ENCODE measurements at places on chromosomes 3 and 15. TPM values are rescaled to one million over a fixed set of nuclear protein-coding genes. Genes with fewer than 3 reads are reported as not detected.

GRCh38 chr3:176951144-176951543, 246.1 kb downstream of the TBL1XR1 start:
- H3K4me1 ChIP-seq = no peaks in the 10 kb centered on the region
- H3K27ac ChIP-seq = no peak overlapping the region
- DNase-seq = no peak

DNA sequence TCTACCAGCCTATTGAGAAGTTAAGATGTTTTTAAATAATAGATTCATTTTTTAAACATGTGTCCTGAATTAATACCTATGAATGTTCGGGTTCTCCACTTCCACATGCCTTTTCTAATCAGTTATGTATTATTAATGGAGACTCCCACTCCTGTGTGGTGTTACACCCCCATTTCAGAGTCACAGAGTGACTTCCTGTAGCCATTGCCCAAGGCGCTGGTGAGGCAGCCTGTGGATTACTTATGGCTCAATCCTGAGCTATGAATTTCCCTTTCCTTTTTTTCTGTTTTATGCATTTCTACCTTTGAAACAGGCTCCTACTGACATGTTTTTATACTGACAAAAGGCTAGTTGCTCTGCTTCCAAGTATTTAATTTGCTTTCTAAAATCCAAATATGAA, 162.3 kb downstream of the GABRG3 start:
- no peak overlapping the region for H3K4me3 ChIP-seq
- no peaks in the 10 kb centered on the region for H3K27me3 ChIP-seq
- H3K4me1 ChIP-seq = no peaks in the 10 kb centered on the region
- H3K36me3 ChIP-seq = no peaks in the 10 kb centered on the region

DNA sequence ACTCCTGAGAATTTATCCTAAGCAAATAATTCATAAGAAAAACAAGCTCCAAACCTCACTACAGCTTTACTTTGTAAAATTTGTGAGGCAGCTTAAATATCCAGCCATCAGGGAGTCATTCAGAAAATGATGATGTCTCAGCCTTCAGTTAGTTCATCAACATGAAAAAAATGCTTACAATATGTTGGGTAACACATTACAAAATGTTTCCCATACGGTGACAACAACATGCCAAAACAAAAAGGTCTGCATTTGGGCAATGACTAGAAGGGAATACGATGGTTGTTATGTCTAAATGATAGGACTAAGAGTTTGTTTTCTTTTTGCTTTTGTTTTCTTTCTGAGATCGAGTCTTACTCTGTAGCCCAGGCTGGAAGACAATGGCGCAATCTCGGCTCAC, 47.0 kb upstream of the CFAP161 start:
- H3K4me3 ChIP-seq = no peak overlapping the region
- no peak for DNase-seq
- peaks cover 10% of the 10 kb centered on the region for H3K27me3 ChIP-seq
- no peaks in the 10 kb centered on the region for H3K36me3 ChIP-seq
- H3K27ac ChIP-seq = no peak overlapping the region
- peaks cover 3% of the 10 kb centered on the region for H3K4me1 ChIP-seq

DNA sequence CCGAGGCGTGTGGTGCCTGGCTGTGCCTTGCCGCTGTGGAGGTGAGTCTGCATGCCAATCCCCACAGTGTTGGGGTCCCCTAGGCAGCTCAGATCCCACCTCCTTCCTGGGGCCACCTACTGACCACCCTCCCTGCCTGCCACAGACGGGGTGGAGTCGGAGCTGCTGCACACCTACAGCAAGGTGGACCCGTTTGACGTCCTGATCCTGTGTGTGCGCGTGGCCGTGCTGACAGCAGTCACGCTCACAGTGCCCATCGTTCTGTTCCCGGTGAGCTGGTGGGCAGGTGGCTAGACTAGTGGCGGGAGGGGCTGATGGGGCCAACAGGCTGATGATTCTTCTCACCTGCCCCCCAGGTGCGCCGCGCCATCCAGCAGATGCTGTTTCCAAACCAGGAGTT, 13.4 kb downstream of the SLC38A3 start:
- no peak for DNase-seq
- H3K4me3 ChIP-seq = no peak overlapping the region
- H3K27me3 ChIP-seq = no peaks in the 10 kb centered on the region
- H3K4me1 ChIP-seq = no peaks in the 10 kb centered on the region
- H3K36me3 ChIP-seq = no peaks in the 10 kb centered on the region
- H3K27ac ChIP-seq = no peak overlapping the region

- H3K27me3 ChIP-seq = no peaks in the 10 kb centered on the region
- no peak for DNase-seq
- H3K4me3 ChIP-seq = no peak overlapping the region
Observed at GRCh38 chr3:64586952-64587351, 100.8 kb downstream of the ADAMTS9 start.

- peaks cover 8% of the 10 kb centered on the region for H3K36me3 ChIP-seq
- peaks cover 3% of the 10 kb centered on the region for H3K27me3 ChIP-seq
- H3K4me1 ChIP-seq = peaks cover 88% of the 10 kb centered on the region
- H3K4me3 ChIP-seq = peak overlapping the region; percentile 52
Observed at GRCh38 chr3:71453822-71454511, 129.6 kb downstream of the FOXP1 start.

DNA sequence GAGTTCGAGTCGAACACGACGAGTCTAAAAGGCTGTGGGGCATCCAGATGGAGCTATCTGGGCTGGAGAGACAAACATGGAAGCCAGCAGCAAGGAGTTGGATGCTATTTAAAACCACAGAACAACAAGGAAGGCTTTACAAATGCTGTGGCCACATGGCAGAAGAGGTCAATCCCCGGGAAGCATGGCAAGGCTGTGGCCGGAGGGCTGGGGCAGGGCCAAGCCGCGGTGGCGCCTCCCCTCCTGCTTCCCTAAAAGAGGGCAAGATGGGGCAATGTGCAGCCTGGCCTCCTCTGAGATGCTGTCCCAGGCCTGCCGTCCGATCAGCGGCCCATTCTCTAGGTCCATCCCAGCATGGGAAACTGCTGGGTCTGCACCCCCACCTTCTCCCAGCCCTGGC, 139.1 kb downstream of the SRGAP3 start:
- H3K27me3 ChIP-seq = no peaks in the 10 kb centered on the region
- no peak overlapping the region for H3K27ac ChIP-seq
- H3K36me3 ChIP-seq = no peaks in the 10 kb centered on the region
- H3K4me1 ChIP-seq = no peaks in the 10 kb centered on the region
- no peak overlapping the region for H3K4me3 ChIP-seq
- DNase-seq = no peak

DNA sequence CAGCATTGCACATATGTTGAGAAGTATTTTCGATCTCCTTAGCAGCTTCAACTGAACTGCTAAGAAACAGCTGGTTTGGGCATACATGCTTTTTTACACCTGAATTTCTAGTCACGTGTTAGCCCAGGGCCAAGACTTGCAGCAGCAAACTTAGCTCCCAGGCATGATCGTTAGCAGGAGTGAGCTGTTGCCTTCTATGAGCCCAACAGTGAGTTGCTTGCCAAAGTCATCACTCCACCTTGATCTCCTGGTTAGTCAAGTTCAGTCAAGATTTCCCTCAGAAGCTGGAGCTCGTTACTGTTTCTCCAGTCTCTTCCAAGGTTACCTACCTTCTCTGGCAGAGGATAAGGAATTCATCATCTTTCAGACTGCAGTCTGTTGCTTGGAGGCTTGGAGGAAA, 100.4 kb upstream of the SEMA6D start:
- H3K36me3 ChIP-seq = no peaks in the 10 kb centered on the region
- no peaks in the 10 kb centered on the region for H3K27me3 ChIP-seq
- H3K27ac ChIP-seq = no peak overlapping the region
- no peak overlapping the region for H3K4me3 ChIP-seq
- DNase-seq = no peak

Gene COL8A1
- 0.07 TPM for total RNA-seq

- H3K4me3 ChIP-seq = no peak overlapping the region
- H3K36me3 ChIP-seq = no peaks in the 10 kb centered on the region
- no peaks in the 10 kb centered on the region for H3K4me1 ChIP-seq
- H3K27ac ChIP-seq = no peak overlapping the region
- no peaks in the 10 kb centered on the region for H3K27me3 ChIP-seq
Observed at GRCh38 chr3:96347289-96347688, 467.1 kb upstream of the EPHA6 start.

GRCh38 chr3:32960404-32961170, 9.1 kb downstream of the CCR4 start:
- no peak for DNase-seq
- peaks cover 56% of the 10 kb centered on the region for H3K4me1 ChIP-seq
- no peak overlapping the region for H3K4me3 ChIP-seq
- peaks cover 24% of the 10 kb centered on the region for H3K36me3 ChIP-seq

GRCh38 chr3:150545419-150546225, 674 bp downstream of the SERP1 start:
- peak; percentile 51 for DNase-seq
- peaks cover 59% of the 10 kb centered on the region for H3K4me1 ChIP-seq
- H3K4me3 ChIP-seq = peak overlapping the region; percentile 90
- peak overlapping the region; percentile 95 for H3K27ac ChIP-seq
